ENCODE measurements at places on chromosomes 7 and 10.

DNA sequence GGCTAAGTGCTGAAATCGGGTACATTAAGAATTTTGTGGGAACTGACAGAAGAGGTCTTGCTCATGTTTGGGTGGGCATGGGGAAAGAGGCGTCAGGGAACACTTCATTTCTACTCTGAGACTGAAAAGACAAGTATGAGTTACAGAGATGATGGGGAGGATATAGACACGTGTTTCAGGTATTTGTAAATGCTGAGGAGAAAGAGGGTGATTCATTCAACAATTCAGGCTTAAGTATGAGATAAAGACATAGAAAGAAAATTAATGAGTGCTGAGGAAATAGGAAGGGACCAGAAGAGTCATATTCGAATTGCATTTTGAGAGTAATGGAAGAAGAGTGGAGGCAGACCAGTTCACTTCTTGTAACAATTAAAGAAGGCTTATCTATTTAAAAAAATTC, 143.6 kb downstream of the HBP1 start:
- no peak for DNase-seq

- DNase-seq: no peak
Measured at GRCh38 chr7:115558161-115558560, 472.4 kb downstream of the TFEC start.

DNA sequence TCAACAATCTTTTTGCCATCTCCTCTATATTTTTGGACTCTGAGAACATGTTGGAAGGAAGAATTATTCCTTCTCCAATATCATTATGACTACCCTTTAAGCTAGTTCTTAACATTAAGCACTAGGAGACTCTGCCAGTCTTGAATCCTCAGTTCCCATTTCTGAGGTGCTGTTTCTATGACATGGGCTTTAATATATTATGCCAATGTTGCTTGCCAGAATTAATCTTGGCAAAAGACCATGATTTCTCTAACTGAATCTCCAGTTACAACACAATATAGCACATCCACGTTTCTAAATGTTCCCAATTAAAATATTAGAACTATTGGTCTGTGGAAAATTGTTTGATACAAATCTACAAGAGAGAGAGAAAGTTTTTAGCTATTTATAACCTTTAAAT, 250.0 kb downstream of the HGF start:
- no peak for DNase-seq

DNA sequence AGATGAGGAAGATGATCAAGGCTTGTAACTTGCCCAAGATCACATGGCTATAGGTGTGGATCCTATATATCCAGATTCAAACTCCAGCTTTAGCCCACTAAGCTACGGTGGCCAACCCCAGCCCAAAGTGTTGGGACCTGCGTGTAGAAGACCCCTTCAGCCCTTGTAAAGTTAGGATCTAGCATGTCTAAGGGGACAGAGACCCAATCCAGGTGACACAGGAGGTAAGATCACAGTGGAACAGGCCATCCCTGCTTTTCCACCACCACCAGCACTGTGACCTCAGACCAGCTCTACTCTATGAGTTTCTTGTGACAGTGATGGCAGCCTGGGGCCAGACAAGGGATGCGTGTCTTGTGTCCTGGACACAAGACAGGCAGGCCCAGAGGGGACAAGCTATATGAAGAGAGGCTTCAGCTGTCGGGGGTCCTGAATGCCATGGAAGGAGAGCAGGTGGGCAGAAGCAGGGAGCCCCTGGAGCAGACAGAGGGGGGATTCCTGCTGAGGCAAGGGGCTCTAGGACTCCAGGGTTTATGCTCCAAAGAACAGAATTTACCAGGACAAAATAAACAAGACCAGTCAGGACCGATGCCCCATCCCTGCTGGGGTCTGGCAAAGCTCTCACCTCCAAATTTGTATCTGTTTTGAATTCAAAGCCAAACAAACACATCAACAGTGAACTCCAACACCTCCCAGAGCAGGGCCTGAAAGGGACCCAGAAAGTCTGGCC, 10.4 kb downstream of the GPRIN2 start:
- DNase-seq: no peak

Measured in DMS 273 treated with DMSO at 0.1 percent for 48 hours (cell line).